Activated T-cell treated with anti-CD3 and anti-CD28 coated beads, Interleukin-2, amount 50 U/mL, for 24 hours (primary cell): ENCODE measurements at places on chromosomes 4 and X.

DNA sequence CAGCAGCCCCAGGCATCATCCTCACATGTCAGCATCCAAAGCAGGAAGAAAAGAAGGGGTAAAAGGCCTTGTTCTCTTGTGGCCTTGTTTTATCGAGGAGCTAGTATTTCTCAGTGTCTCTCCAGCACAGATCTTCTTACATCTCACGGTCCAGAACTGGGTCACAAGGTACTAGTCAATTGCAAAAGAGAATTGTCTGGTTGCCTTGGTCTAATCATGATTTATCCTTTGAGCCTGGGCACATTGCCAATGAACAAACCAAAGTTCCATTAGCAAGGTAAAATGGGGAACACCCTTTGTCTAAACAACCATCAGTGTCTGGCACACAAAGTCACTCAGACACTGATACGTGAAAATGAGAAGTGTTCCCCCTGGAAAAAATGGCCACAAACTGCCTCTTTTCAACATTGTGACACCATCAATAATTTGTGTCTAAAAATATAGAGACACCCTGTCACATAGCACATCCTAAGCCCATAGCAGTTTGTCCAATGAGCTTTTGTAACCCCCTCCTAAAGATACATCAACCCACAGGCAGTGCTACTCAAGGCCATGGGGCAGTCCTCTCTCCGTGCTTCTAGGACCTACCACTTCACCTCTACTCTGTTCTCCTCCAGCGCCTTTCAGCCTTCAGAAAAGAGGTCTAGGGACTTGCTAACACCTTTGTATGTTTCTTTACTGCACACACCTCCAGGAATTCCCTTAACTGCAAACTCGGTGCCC, 534.4 kb downstream of the MID1IP1 start:
- no peak for DNase-seq

DNA sequence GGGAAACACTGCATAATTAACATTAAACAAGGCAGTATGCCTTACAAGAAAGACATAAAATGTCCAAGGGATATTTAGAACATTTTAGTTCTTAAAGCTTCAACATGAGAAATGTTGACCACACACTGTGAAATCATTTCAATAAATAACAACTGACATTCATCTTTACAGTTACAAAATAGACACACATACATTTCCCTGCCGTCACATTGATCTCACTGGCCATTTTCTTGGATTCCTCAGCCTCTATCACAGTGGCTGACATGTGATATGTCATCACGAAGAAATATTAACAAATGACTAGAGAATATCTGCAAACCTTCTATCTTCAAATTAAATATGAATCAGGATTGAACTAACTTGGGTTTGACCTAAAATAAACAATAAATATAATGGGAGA, 1.9 kb downstream of the CXCL2 start:
- DNase-seq: no peak

- no peak for DNase-seq
Measured at GRCh38 chrX:124407226-124407625, 60.9 kb downstream of the SH2D1A start.

DNA sequence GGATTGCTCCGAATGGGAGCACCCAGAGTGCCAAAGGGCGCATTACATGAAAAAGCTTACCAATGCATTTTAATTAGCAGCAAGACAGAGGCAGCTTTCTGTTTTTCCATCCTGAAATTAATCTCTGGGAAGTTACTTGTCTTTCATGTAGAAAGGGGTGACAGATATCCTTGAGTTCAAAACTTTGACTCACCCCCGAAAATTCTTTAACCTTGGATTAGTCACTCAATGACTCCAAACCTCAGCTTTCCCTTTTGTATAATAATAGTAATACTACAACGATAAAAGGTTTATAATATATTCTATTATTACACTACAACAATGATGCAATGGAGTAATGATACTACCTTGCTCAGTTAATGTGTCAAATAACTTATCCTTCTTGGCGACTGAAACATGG, 126.3 kb downstream of the ADAMTS3 start:
- DNase-seq: no peak

- no peak for DNase-seq
Measured at GRCh38 chr4:144989306-144989705, 108.7 kb downstream of the ANAPC10 start.

DNA sequence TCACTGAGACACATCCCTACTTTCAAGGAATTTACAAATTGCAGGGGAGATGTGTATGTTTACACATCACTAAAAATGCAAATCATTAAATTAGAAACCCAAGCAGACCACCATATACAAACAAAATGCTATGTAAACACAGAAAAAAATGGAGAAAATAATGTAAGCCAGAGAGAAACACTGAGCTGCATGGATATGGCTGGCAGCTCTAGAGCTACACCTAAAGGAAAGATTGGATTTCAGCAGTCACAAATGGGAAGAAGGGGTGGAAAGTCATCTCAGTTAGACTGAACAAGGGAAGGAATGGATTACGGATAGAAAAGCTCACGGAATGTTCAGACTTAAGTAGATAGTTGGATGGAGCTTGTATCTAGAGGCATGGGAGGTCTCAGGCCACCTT, 186.3 kb downstream of the MOSPD2 start:
- no peak for DNase-seq

- no peak for DNase-seq
Measured at GRCh38 chr4:185298728-185299430, 89.5 kb downstream of the SNX25 start.

GRCh38 chr4:100952590-100952989, 394.7 kb downstream of the PPP3CA start:
- no peak for DNase-seq

DNA sequence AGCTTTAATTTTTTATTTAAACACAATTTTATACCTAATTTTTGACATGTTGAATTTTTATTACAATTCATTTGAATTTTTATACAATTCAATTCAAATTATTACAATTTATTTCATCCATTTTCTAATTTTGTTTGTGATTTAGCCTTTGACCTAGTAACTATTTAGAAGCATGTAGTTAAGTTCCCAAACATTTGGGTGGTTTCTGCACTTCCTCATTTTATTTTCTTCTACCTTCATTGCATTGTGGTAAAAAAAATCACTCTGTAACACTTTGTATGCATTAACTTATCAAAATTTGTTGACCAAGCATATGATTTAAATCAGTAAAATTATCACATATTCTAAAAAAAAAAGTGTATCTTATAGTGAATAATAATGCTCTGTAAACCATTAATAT, 928.9 kb downstream of the ARAP2 start:
- no peak for DNase-seq

DNA sequence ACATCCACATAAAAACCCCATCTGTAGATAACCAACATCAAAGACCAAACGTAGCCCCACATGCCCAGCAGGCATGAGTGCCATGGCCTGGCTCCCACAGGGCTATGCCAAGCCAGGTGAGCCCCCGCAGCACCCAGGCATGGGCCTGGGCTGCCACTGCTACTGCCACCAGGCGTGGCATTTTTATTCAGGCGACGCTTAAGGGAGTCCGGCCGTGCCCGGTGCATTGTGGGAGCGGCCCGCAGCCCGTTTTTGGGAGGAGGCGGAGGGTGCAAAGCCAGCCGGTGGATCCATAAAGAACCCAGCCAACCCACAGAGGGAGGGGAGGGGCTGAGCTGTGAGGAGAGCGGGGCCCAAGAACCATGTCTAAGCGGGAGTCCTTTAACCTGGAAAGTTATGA, 205.9 kb downstream of the CHIC1 start:
- no peak for DNase-seq

DNA sequence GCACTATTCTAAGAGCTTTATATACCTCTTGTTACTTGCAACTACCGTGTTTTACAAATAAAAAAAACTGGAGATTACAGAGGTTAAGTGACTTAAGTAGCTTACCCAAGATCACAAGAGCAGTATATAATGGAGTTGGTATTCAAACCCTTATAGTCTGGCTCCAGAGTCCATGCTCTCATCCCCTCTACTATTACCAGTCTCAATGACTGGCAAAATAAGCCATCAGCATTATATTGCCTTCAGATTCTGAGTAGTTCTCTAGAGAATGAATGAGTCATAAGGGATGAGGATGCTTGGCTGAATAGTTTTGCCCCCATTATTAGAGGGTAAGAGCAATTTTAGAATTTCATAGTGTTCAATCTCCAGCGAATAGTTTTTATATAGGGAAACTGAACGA, 170.1 kb upstream of the ATOH1 start:
- DNase-seq: no peak

DNA sequence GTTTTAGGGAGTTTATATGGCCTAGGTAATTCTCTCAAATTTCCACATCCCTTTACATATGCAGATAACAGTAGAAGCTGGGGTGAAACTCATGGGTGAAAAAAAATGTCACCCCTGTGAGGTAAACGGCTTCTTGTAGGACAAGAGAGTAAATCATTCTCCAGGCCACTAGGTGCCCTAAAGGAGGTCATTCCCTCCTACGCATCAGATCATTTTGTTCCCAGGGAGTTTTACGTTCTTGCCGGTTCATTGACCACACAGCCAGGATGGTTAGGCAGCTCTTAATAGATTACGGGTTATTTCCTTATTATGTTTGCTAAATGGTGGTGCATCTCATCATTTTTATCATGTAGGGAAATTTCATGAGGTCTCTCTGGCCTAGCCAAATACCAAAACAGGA, 225.8 kb upstream of the NOCT start:
- DNase-seq: no peak

DNA sequence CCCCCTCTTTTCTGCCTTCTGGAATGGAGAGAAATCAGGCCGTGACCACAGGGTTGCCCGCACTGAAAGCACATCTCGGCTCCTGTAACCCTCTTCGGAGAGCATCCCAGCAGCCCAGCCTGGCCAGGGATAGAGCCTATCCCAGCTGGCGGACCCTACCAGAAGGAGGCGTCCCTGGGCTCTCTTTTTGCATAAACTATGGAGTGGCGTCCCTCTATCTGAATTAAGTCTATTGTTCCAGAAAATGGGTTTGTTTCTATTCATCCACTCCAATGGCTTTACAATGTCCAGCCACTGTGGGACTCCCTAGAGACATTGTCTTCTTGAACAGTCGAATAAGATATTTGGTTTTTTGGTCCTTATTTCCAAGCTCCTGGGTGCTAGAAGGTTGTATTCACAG, 689 bp upstream of the NHSL2 start:
- DNase-seq: no peak

- DNase-seq: no peak
Measured at GRCh38 chr4:79676705-79677104, 268.7 kb upstream of the GK2 start.
